ENCODE measurements at places on chromosomes 5 and 9. TPM values are rescaled to one million over a fixed set of nuclear protein-coding genes. Genes with fewer than 3 reads are reported as not detected.

PCDHGB7 gene
- total RNA-seq: 4.6 TPM

CCIN gene
- total RNA-seq: not detected

GRCh38 chr9:111427186-111427585 lies 57.0 kb downstream of the ECPAS start:
- DNase-seq: no peak

DNA sequence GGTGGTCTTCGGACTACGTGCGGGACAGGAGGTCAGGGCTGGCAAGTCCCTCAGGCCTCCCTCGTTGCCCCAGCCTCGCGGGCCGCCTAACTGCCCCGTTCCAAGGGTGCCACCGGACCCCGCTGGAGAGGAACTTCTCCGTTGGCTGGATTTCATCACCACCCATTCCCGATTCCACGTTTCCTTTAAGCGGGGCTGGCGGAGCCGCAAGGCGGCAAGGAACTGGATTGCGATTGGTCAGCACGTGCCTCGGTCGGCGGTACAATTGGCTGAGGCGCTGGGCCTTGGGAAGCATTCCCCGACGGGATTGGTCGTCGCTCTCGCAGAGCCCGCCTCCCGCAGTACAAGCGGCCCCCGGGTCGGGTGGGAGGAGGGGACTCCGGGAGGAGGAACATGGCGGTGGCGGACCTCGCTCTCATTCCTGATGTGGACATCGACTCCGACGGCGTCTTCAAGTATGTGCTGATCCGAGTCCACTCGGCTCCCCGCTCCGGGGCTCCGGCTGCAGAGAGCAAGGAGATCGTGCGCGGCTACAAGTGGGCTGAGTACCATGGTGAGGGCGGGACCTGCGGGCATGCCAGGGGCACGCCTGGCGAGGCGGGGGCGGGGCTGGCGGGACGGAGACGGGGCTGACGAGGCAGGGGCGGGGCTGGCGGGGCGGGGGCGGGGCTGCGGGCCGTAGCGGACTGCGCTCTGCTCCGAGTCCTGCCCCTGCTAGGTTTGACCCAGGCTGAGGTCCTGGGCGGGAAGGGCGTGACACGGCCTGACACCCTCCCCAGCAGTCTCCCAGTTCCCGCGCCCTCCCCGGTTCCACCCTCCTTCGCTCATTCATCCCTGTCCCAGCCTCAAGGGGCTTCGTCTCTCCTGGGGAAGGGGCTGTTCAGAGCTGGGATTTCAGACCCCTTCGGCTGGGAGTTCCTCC lies at the start of gene PHPT1:
Gene PHPT1 (plus strand): TSS at position 372 of the 922 bp plus-strand sequence. CDS start 22 bp downstream, at position 394.
- peak; percentile 99 for DNase-seq

DNA sequence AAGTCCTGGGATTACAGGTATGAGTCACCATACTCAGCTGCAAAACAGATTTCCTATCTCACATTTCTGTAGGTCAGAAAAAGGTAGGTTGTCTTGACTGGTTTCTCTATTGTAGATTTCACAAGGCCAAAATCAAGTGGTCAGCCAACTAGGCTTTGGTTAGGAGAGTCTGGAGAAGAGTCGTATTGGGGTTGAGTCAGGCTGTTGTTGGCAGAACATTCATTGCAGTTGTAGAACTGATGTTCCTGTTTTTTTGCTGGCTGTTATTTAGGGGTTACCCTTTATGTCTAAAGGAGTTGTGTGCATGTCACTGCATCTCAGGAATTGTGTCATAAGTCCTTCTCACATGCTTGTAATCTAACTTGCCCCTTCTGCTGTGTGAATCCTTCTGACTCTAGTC lies 814.2 kb upstream of the GRAMD2B start:
- no peak for DNase-seq

DNA sequence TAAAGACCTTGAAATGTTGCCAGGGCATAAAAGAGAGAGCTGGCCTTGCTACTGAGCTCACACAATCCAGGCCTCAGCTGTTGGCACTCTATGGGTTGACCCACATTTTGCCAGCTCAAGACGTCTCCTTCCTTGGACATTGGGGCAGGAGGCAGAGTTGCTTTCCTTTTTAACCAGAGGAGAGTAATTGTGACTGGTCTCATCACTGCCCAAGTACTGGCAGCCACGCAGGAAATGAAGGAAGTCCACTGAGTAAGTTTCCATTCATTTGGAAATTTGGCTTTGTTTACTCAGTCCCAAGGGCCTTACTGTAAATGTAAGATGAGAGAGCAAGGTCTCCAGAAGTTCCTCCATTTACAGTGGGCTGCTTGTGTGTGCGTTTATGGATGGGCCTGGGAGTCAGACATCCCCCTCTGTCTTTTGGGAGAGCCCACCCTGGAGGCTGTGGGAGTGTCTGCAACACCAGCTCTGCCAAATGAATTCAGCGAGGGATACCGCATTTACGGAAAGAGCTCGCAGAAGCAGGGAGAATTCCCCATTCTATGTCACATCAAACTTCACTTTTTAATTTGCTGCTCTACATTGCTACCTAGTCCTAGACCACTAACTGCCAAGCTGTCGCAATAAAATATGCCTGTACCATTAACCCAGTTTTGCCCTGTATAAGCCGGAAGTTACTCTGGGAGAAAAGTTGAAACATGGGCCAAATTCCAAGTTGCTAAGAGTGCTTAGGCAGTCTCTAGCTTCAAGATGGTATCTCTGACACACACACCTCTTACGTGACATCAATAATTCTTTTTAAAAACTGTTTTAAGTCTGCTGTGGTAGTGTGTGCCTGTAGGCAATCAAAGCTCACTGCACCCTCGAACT lies 24.5 kb upstream of the PDZD2 start:
- no peak for DNase-seq

DNA sequence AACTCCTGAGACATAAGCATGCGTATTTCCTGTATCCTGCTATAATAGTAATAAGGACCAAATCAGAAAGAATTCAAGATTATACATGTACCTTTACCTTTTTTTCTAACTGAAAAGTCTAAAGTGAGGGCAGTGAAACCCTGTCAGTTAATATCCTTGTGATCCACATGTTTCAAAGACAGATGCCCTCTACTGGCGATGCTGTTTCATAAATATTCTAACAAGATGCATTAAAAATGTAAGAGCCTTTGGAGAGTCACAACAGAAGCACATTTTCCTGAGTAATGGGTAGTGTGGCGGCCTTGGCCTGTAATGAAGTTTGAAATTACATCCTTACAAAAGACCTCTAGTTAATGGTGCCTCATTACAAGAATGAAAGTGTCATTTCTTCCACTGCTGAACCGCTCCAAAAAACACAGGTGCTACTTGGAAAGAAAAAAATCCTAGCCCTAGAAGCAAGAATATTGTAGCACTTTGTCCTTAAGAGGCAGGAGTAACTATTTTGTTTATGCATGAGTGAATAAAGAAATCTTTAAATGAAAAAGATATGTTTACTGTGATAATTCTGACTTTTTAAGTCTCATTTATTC lies 232.6 kb downstream of the EPB41L4A start:
- no peak for DNase-seq

DNA sequence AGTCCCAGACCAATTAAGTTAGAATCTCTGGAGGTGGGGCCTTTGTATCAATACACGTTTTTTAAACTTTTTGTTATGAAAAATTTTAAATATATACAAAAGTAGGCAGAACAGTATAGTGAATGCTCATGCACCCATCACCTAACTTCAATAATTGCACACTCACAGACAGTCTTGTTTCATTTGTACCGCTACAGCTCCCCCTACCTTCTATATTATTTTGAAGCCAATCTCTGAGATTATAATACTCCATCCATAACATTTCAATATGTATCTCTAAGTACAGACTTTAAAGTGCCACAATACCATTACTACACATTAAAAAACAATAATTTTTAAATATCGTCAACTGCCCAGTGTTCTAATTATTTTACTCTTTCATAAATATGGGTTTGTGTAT lies 32.9 kb downstream of the ISL1 start:
- no peak for DNase-seq

DNA sequence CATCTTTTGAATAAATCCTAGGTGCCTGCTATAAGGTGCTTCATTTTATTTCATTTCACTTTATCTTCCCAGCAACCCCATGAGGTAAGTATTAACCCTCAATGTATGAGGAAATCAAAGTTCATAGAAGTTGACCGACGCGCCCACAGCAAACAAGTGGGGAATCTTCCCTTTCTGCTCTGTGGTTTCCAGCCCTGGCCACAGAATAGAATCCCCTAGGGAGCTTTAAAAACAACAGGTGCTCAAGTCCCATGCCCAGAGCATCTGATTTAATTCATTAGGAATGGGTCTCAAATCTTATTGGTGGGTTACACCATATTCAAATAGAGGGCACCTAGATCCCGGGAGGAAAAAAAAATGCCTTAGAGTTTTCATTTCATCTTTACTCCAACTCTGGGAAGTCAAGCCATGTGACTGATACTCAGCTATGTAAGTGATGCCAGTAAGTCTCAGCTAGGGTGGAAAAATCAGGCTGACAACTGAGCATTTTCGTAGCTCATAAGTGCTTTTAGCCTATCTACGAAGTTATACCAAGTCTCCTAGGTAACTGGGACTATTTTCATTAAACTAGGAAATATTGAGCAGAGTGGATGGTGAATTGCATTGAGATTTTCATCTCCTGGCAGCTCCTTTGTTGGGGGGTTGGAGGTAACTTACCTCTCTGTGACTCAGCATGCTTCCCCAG lies 353.4 kb upstream of the SLC30A5 start:
- no peak for DNase-seq

Data from Peyer's patch (tissue), 4 donors.